ENCODE measurements at places on chromosomes 7 and 10.

DNA sequence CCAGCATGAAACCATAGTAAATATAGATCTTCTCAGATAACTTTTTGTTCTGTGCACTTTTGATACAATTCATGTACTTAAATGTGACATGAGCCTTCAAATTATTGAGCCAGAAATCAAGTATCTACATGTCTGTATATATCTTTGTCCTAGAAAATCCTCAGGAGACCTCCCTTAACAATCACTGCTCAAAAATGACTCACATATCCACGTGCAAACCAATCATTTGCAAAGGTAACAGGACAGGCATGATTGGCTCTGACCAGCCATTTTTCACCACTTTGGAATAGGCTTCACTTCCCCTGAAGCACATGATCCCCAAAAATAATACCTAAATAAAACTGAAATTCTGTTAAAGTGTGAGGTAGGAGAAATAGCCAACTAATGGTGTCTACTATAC, 902.5 kb downstream of the PCDH15 start:
- no peak overlapping the region for H3K27ac ChIP-seq
- H3K4me3 ChIP-seq: no peak overlapping the region
- no peaks in the 10 kb centered on the region for H3K4me1 ChIP-seq
- no peaks in the 10 kb centered on the region for H3K36me3 ChIP-seq

GRCh38 chr10:55740110-55740509, 620.9 kb downstream of the ZWINT start:
- no peak for DNase-seq
- no peaks in the 10 kb centered on the region for H3K27me3 ChIP-seq
- no peaks in the 10 kb centered on the region for H3K4me1 ChIP-seq
- no peak overlapping the region for H3K27ac ChIP-seq
- no peak overlapping the region for H3K4me3 ChIP-seq
- no peaks in the 10 kb centered on the region for H3K36me3 ChIP-seq

GRCh38 chr7:80588591-80588990, 49.9 kb upstream of the CD36 start:
- DNase-seq: no peak
- no peaks in the 10 kb centered on the region for H3K36me3 ChIP-seq
- H3K4me3 ChIP-seq: no peak overlapping the region
- H3K27me3 ChIP-seq: no peaks in the 10 kb centered on the region
- H3K4me1 ChIP-seq: no peaks in the 10 kb centered on the region
- H3K27ac ChIP-seq: no peak overlapping the region

- H3K4me1 ChIP-seq: no peaks in the 10 kb centered on the region
- no peaks in the 10 kb centered on the region for H3K27me3 ChIP-seq
- H3K4me3 ChIP-seq: no peak overlapping the region
- no peak for DNase-seq
- H3K27ac ChIP-seq: no peak overlapping the region
- H3K36me3 ChIP-seq: no peaks in the 10 kb centered on the region
Measured at GRCh38 chr7:98213296-98213887, 2.2 kb downstream of the BHLHA15 start.

DNA sequence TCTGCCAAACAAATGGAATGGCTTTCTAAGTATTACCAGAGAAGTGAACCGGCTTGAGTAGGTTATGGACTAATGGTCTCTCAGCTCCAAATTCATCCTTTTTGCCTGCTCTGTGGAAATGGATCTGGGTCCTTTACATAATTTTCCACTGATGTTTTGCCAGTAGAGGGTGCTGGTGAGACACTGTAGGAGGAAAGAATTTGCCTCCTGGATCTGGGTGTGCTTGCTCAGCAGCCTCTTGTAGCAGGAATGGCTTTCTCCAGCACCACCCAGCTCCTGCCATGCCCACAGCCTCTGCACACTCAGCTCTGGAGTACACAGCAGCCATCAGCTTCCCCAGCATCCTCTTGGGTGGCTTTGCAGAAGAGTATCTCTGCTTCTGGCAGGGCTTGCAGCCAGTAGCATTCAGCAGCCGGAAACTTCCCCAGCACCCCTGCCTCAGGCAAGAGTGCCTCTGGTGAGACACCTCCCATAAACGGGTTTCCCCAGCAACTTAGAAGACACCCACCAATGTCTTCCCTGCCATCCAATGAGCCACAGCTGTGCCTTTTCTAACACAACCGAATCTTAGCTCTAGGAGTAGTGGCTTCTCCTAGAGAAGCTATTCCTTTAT, 235.0 kb upstream of the PLPP4 start:
- DNase-seq: peak; percentile 60
- H3K4me1 ChIP-seq: peaks cover 7% of the 10 kb centered on the region
- no peak overlapping the region for H3K4me3 ChIP-seq
- no peaks in the 10 kb centered on the region for H3K27me3 ChIP-seq
- no peaks in the 10 kb centered on the region for H3K36me3 ChIP-seq

DNA sequence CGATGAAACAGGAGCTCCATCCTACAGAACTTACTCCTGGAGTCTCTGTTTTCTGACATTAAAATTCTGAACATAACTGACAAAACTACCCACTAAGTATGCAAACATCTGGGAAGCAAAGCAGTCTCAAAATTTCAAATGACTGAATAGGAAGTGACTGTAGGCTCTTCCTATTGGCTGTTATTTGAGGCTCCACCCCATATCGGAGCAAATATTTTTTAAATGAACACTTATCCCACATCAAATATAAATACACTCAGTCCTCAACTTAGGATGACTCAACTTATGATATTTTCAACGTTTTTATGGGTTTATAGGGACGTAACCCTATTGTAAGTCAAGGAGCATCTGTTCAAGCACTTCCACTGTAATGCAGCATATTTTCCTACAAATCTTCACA, 8.8 kb downstream of the HSPA12A start:
- H3K4me3 ChIP-seq: no peak overlapping the region
- no peaks in the 10 kb centered on the region for H3K4me1 ChIP-seq
- no peak for DNase-seq

DNA sequence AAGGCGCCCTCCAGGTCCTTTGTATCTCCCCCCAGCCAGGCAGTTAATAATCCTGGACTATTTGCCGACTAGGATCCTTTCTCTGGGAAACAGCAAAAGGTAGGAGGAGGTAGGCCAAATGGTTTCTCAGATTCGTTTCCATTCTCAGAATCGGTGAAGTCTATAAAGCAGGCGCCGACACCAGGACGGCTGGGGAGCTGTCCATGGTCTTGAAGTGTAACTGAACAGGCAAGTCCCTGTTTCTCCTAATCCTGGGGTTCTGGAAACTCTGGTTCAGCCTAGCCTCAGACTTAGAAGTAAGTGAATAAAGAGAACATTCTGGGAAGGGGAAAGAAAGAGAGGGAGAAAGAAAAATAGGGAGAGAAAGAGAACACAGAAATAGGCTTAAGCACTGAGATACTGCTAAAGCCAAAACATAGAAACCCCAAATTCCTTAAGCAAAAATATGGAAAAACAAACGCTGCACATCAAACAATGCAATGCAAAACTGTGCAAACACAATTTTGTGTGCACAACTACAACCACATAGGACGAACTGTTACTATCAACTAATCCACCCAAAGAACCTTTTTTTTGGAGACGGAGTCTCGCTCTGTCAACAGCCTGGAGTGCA, 11.1 kb upstream of the INA start:
- H3K27ac ChIP-seq: no peak overlapping the region
- H3K36me3 ChIP-seq: no peaks in the 10 kb centered on the region
- H3K4me1 ChIP-seq: no peaks in the 10 kb centered on the region
- no peak for DNase-seq

- H3K27me3 ChIP-seq: no peaks in the 10 kb centered on the region
- H3K4me1 ChIP-seq: no peaks in the 10 kb centered on the region
- H3K36me3 ChIP-seq: no peaks in the 10 kb centered on the region
- no peak for DNase-seq
Measured at GRCh38 chr7:130554481-130554880, 62.6 kb downstream of the MEST start.

GRCh38 chr10:87642988-87643387, 16.7 kb upstream of the PAPSS2 start:
- peaks cover 38% of the 10 kb centered on the region for H3K4me1 ChIP-seq
- H3K4me3 ChIP-seq: no peak overlapping the region
- H3K36me3 ChIP-seq: no peaks in the 10 kb centered on the region

GRCh38 chr7:100895956-100896731, 456 bp upstream of the ACHE start:
- no peaks in the 10 kb centered on the region for H3K4me1 ChIP-seq
- H3K36me3 ChIP-seq: no peaks in the 10 kb centered on the region
- peak overlapping the region; percentile 22 for H3K4me3 ChIP-seq
- no peak for DNase-seq
- no peak overlapping the region for H3K27ac ChIP-seq

- no peak overlapping the region for H3K27ac ChIP-seq
- H3K4me1 ChIP-seq: no peaks in the 10 kb centered on the region
- no peaks in the 10 kb centered on the region for H3K36me3 ChIP-seq
- no peaks in the 10 kb centered on the region for H3K27me3 ChIP-seq
- H3K4me3 ChIP-seq: no peak overlapping the region
Measured at GRCh38 chr7:123787220-123788007, 38.6 kb upstream of the WASL start.

GRCh38 chr10:85222300-85222699, 893.9 kb downstream of the CCSER2 start:
- H3K36me3 ChIP-seq: no peaks in the 10 kb centered on the region
- H3K4me1 ChIP-seq: no peaks in the 10 kb centered on the region
- no peak for DNase-seq

GRCh38 chr7:36487756-36488336, 98.2 kb downstream of the ANLN start:
- H3K4me3 ChIP-seq: no peak overlapping the region
- H3K4me1 ChIP-seq: no peaks in the 10 kb centered on the region
- H3K36me3 ChIP-seq: no peaks in the 10 kb centered on the region
- DNase-seq: peak; percentile 66
- no peak overlapping the region for H3K27ac ChIP-seq

GRCh38 chr10:120806081-120806480, 45.1 kb upstream of the WDR11 start:
- no peak for DNase-seq
- no peak overlapping the region for H3K4me3 ChIP-seq
- no peak overlapping the region for H3K27ac ChIP-seq
- H3K36me3 ChIP-seq: no peaks in the 10 kb centered on the region
- no peaks in the 10 kb centered on the region for H3K27me3 ChIP-seq

Measured in MM.1S (cell line).